Stimulated activated CD4-positive, alpha-beta T cell treated with anti-CD3 and anti-CD28 coated beads, Interleukin-1b, Interleukin-23, amount 100 ng/mL, for 4 hours (primary cell): ENCODE measurements at places on chromosomes 13 and 19.
A peak's percentile ranks its signal among the peaks of the same experiment; 100 is the strongest.

DNA sequence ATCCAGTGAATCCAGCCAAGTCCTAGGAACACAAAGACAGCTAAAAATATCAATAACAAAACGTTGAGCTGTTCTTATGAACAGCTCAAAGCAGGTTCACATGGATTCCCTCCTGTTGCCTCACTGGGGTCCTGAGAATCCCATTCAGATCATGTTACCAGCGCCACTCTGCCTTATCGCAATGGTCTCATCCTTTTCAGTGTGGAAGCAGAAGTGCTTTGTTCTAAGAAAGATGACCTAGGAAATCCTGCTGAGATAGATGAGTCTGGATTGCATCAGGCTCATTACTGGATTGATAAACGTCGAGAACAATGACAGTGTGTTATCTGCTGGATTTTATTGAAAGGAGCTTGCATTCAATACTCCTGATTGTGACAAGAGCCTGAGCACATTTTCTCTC is 87.0 kb downstream of the SLAIN1 start:
- DNase-seq: no peak

DNA sequence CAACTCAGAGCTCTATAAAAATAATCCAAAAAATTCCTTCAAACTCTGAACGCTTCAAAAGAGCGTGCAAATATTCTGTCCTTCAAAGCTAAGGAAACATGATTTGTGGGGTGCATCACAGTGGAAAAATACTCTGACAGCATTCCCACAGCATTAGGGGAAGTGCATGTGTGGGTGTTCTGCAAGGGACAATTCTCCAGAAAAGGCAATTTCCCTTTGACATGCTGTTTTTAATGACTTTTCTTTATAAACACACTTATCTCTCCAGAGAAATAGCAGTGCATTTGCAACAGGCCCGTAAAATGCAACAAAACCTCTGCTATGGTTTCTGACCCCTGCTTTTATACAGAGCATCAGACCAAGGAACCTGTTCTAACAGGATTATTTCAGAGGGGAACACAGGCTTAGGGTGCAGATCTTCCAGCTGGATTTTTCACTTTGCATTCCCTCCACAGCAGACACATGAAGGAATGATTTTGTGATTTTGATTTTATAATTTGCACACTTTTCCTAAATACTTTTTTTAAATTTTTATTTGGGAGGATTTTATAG is 42.6 kb downstream of the KL start:
- no peak for DNase-seq

- DNase-seq: no peak
These were observed 4.6 kb upstream of the TSHZ3 start for GRCh38 chr19:31353833-31354232.

GRCh38 chr13:112065521-112065866 is 1.5 kb upstream of the SOX1 start:
- DNase-seq: no peak

GRCh38 chr13:52033039-52033438 is 8.5 kb downstream of the UTP14C start:
- no peak for DNase-seq

DNA sequence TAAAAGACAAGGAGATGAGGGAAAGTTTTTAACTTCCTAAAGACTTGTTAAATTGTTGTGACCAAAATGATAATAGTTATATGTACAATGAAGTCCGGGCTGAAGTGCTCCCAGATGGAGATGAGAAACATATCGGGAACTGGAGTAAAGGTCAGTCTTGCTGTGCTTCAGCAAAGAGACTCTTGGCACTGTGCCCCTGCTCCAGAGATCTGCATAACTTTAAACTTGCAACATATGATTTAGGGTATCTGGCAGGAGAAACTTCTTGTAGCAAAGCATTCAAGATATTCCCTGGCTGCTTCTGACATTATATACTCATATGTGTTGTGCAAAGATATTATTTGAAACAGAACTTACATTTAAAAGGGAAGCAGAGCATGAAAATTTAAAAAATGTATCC is 786.6 kb upstream of the SLITRK6 start:
- no peak for DNase-seq

DNA sequence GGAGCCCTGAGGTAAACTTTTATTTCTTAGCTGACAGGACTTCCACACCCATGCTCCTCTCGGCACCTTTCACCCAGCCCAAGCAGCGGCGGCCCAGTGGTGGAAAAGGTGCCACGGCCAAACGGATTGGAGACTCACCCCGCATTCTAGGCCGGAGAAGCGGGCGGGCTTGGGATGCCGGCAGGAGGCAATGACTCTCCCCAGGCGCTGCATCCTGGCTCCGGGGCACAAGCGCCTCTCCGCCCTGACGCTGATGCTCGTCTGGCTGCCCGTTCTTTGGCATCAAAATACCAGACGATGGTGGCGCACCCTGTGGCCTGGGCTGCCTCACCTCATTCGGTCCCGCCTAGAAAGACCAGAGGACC is 6.7 kb upstream of the ZNF606 start:
- DNase-seq: no peak

DNA sequence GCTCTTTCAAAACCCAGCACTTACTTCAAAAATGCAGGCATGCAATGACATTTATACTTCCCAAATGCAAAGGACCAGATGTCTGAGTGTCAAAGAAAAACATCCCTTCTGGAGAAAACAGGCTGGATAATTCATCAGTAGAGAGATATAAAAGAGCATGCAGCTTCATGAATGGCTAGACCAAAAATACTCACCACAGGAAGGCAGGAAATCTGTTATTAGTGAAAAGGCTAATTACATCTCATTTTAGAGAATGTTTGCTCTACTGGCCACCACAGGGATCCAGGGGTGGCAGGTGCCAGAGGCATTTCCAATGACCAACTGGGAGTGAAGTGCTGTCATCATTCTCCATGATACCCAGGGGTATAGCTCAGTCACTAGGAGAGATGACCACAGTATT is 106.5 kb downstream of the LHFPL6 start:
- no peak for DNase-seq

DNA sequence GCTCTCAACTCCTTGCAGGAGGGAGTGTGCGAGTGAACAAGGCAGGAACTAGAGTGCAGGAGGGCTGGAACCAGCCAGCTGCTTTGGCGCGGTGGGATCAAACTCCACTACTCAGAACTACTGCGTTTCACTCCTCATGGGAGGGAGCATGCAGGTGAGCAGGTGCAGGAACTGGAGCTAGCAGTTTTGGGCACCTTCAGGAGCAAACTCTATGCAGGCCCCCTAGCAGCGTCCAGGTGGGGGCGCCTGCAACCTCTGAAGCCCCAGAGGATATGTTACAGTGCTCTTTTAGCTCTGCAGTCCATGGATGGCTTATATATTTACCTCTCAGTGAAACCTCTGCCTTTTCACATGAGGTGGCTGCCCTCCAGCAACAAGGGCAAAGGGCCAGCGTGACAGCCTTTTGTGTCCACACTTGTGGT is 1303.4 kb downstream of the PCDH9 start:
- no peak for DNase-seq

- no peak for DNase-seq
These were observed 369.9 kb downstream of the KLF5 start for GRCh38 chr13:73428706-73429105.

GRCh38 chr13:73421310-73421912 is 362.6 kb downstream of the KLF5 start:
- DNase-seq: no peak

GRCh38 chr13:112747256-112747655 is 57.4 kb downstream of the ATP11A start:
- no peak for DNase-seq

GRCh38 chr13:57630661-57631595 is 616 bp upstream of the PCDH17 start:
- DNase-seq: no peak

DNA sequence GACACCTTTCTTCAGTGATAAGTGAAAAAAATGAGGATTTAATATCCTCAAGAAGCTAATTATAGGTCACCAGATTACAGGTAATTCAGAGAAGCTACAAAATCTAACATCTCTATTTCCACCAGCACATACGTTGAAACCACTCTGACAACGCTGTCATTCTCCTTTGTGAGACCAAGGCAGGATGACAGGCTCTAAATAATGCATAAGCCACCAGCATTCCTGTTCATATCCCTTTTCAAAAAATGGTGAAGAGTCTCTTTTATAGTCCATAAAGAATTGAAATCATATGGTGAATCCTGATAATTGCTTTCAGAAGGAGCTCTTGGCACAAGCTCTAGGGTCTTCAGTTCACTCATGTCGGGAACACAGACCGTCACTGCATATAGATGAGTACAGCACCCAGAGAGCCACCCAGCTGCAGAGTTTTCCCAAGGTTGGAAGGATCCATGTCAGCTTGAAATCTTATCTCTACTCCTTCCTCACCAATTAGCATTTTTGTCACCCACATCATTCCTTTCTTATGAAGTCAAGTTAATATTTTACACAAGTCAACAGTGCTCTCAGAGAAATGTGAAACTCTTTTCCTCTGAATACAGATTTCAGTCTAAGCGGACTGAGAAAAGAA is 431.4 kb downstream of the TBC1D4 start:
- no peak for DNase-seq

- DNase-seq: no peak
These were observed 4.8 kb upstream of the ZNF439 start for GRCh38 chr19:11843722-11844121.

- DNase-seq: no peak
These were observed 5.3 kb downstream of the BTBD2 start for GRCh38 chr19:2010135-2010668.

DNA sequence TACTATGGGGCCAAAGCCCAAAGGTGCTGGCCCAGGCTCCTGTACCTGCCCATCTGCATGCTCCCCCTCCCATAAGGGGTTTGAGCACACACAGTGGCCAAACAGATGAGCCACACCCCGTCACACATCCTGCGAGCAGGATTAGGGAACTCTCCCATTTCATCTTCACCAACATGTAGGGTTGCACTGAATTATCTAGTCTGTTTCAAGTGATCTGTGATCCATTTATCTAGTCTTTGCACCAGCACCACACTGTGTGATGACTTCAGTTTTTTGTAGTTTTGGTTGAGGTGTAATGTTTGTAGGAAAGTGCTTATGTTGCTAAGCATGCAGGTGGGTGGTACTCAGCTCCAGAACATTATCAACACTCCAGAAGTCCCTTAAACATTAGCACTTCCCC is 249.3 kb downstream of the MYO16 start:
- no peak for DNase-seq

DNA sequence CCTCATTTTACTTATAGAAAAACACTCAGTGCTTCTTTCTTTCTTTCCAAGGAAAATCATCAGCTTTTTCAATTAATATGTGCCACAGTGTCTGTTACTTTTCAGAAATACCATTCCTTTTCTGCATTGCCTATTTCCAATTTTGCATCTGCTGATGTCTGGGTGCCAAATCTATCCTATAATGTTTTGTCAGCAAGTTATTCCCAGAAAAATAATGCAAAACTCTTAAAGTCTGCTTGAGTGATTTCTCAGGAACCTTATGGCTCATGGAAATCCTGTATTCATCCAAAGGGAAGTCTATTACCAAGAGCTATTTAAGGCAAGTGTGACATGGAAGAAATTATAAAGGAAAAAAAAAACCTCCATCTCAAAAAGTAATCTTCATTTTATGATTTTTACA is 224.4 kb downstream of the FGF14 start:
- no peak for DNase-seq

DNA sequence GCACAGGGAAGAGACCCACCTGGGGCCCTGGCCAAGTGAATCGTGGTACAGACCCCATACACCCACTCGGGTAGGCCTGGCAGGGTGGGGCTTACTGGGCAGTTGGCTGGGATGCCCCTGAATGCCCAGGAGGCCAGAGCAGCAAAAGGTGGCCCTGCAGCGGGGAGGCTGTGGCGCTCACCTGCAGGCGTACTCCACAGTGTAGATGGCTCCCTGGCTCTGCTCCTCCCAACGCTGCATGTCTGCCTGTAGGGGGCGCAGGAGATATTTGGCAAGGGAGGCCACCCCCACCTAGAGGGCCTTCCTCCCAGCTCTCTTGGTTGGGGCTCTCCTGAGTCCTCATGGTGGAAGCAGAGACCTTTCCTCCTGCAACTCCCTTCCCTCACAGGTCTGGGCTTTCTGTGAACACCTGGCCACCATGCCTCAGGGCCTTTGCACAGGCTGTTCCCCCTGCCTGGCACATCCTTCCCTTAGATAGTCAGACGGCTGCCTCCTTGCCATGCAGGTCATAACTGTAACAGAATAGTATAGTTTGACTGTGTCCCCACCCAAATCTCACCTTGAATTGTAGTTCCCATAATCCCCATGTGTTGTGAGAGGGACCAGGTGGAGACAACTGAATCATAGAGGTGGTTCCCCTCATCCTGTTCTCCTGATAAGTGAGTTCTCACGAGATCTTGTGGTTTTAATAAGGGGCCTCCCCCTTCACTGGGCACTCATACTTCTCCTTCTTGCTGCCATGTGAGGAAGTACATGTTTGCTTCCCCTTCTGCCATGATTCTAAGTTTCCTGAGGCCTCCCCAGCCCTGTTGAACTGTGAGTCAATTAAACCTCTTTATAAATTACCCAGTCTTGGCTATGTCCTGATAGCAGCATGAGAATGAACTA is 5.9 kb downstream of the BORCS8 start:
- peak; percentile 57 for DNase-seq

DNA sequence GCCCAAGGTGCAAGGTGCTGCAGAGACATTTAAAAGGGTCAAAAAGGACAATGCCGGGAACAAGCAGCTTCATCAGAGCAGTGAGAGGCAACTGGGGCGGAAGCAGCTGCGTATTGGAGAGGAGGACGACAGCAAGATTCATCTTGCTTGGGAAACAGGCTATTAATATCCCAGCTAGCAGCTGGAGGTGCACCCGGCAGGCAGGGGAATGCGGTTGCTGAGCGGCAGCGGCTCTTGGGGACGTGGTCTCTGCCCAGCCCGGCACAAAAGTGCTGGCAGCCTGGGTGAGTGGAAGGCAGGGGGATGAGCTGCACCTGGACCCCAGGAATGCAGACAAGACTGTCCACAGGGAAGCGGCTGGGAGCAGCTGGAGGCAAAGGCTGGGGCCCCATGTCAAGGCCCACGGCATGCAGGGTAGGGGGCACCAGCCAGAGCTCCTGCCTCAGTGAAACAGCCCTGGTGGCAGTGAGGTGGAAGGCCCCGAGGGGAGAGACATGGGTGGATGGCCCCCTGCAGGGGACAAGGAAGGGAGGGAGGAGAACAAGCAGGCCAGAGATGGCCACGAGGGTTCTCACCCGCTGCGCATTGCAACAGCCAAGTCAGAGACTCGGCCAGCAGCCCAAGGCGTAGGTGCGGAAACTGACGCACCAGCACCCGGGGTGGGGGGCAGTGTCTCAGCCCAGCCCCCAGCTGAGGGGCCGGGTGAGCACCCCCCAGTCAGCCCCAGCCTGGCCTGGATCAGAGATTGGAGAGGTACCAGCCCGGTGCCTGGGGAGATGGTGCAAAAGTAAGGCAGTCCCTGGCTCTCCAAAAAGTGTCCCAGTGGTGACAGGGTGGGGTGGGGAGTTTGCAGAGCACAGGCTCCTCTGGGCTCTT is 34.4 kb downstream of the PEPD start:
- DNase-seq: no peak

- DNase-seq: no peak
These were observed 82.0 kb upstream of the SHISA2 start for GRCh38 chr13:26133851-26134250.

- DNase-seq: no peak
These were observed 265.3 kb upstream of the STARD13 start for GRCh38 chr13:33550885-33551284.
